Urothelium cell line (cell line): ENCODE measurements at places on chromosomes 16 and 17.

GRCh38 chr16:65888201-65888600 is 478.3 kb upstream of the CDH5 start:
- peak; percentile 61 for DNase-seq

DNA sequence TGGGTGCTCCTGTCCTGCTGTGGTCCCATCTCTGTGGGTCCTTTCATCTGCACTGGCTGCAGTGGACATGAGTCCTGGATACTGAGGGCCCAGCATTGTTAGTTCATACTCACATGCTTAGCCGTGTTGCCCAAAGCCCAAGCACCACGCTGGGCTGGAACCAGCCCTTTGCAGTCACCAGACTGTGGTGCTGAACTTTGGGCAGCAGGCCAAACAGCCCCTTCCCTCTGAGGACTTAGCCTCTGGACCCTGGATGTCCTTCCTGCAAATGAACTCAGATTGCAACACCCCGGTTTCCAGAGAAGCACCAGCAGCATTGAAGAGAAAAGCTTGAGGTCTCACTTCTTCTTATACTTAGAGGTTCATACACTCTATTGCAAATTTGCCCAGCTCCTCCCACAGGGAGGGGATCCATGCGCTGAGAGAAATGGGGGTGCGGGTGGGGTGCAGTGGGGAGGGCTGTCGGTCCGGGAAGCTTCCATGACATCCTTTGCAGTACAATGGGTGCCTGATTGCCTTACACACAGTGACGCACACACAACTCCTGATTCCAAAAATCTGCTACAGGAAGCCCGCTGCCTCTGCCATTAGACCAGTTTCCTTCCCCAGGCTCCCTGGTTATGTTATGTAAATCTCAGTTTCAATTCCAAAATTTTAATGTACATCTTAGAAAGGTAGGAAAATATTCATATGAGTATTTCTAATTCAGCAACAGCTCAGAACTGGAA is 65.8 kb downstream of the RGS9 start:
- no peak for DNase-seq

DNA sequence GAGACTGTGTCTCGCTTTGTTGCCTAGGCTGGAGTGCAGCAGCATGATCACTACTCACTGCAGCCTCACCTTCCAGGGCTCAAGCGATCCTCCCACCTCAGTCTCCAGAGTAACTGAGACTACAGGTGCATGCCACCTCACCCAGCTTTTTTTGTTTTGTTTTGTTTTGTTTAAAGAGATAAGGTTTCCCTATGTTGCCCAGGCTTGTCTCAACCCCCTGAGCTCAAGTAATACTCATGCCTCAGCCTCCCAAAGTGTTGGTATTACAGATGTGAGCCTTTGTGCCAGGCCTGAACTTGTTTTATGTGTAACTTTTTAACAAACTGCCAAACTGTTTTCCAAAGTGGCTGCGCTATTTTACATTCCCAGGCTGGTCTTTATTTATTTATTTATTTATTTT is 41.8 kb upstream of the NUDT7 start:
- no peak for DNase-seq

GRCh38 chr16:21199607-21200218 is 11.7 kb downstream of the ZP2 start:
- DNase-seq, result no peak

DNA sequence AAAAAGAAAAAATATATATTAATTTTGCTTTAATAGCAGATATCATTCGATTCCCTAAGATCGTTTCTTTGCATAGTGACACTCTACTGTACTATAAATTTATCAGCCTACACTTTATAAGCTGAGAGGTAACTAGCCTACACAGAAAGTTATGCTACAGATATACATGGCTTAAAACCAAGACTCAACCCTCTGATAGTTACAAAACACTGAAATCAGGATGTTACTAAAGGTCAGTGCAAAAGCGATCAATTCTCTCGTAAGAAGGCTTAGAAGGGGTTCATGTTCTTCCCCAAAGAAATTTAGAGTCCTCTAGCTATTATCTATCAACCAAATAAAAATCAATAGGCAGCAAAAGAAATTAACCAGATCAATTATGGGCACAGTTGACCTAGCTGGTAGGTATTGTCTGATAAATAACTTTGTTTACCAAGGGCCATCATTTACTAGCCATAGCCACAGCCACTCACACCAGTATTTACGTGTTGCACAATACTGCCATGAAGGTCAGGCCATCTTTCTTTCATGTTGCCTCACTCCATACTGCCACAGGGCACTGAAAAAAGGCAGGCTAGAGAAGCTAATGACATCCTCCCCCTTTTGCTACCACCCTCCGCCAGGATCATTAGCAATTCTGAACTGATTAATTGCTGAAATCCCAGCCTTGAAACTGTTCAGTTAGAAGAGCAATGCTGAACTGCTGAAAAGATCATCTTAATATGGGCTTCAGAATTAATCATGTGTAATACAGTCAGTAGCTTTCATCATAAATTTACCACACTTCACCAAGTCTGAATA is 43.7 kb downstream of the RND2 start:
- DNase-seq, result no peak

GRCh38 chr17:47096343-47096742 is 92.8 kb downstream of the CDC27 start:
- DNase-seq, result no peak

DNA sequence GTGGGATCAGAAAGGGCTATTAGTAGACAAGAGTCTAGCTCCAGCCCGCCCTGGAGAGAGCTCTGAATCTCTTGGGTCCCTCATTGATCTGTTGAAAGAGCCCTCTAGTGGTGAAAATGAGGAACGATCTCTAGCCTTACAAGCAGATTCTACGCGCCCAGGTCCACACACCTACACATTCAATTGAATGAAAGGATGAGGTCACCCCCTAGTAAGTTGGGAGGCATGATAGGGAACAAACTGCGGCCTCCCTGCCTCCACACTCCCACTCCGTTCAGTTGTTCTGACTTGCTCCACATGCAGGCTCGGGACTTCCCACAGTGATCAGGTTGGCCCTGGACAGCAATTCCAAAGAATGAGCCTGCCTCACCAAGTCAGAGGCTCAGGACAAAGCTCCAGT is 2.9 kb upstream of the CACNG3 start:
- DNase-seq, result peak; percentile 51

DNA sequence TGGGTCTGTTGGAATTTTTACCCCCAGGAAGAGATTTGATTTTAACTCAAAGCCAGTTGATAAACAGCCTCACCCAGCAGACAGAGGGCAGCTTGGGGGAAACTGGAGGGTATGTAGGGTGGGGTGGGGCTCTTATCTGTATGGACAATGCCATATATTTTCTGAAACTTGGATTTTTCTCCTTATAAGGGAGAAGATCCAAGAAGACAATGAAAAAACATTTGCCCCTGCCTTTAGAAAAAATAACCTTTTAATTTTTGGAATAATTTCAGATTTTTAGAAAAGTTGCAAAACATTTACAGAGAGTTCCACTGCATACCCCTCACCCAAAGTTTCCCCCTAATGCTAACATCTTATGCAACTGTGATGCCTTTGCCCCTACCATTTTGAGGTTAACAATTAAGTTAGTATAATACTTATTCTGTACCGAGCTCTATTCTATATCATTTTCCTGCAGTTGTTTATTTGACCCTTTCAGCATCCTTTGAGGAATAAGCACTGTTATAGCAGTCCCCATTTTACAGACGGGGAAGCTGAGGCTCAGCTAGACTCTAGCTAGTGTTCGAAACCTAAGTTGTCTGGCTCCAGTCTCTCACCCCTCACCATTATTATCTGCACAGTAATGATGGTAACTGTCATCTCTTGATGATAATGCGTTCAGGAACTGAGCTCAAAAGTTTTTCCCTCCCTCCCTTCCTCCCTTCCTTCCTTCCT is 66.4 kb downstream of the PRKCB start:
- no peak for DNase-seq

- peak; percentile 80 for DNase-seq
These were observed 25.3 kb upstream of the ZNF469 start for GRCh38 chr16:88357317-88358022.

DNA sequence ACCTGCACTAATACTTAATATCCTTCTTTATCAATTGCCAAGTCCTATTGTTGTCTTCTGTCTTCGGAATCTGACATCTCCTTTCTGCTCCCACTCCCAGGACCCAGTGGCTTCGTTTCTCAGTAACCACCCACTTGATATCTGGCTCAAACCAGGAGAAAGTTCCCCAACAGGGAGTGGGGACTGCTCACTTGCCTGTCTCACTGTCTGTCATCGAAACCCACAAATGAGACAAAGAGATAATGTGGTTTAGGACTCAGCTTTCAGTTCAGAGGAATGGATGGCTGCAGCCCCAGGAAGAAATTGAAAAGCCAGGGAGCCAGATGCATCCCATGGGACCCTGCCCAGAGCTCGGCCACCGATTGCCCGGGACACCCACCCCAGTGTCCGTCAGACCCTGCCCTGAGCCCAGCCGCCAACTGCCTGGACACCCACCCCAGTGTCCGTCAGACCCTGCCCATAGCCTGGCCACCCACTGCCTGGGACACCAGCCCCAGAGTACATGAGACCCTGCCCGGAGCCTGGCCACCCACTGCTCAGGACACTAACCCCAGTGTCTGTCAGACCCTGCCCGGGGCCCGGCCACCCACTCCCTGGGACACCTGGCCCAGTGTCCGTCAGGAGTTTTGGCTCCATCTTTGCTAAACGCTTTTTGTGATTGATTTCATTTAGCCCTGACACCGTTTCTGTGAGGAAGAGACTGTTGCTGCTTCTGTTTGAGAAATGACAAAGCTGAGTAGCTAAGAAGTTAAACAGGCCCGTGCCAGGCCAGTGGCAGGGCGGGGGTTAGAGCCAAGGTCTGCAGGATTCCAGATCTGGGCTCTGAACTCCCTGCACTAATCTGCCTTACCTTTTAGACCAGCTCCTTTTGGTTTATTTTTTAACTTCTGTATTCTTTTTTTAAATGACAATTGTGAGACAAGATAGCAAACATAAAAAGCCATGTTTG is 251.4 kb downstream of the PHKB start:
- no peak for DNase-seq

DNA sequence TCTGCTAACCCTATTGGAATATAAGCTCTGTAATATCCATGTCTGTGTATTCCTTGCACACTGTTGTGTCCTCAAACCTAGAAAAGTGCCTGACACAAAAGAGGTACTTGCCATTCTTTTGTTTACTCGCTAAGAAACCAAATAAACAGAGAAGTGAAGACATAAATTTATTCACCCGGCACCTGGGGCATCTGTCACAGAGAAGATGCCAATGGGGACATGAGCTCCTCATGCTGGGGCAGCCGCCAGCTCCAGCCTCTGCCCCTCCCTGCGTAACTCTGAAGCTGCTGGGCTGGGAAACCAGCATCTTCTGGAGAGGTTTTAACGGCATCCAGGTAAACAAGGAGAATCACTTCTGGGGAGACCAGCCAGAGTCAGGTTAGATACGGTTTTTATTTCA is 15.1 kb upstream of the CDRT4 start:
- no peak for DNase-seq

DNA sequence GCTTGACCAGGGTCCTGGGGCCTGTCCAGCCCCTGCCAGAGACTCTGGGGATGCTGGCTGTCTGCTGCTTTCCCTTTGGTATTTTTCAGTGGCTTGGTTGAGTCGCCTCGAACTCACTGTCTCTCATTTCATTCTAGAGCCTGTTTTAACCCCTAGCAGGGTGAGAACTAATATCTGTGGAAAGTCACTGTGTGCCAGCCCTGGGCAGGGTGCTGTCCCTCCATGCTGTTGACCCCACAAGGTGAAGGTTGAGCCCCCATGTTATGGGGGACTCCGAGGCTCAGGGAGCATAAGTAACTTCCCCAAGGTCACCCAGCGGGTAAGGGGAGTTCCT is 33.0 kb downstream of the DCAKD start:
- no peak for DNase-seq

DNA sequence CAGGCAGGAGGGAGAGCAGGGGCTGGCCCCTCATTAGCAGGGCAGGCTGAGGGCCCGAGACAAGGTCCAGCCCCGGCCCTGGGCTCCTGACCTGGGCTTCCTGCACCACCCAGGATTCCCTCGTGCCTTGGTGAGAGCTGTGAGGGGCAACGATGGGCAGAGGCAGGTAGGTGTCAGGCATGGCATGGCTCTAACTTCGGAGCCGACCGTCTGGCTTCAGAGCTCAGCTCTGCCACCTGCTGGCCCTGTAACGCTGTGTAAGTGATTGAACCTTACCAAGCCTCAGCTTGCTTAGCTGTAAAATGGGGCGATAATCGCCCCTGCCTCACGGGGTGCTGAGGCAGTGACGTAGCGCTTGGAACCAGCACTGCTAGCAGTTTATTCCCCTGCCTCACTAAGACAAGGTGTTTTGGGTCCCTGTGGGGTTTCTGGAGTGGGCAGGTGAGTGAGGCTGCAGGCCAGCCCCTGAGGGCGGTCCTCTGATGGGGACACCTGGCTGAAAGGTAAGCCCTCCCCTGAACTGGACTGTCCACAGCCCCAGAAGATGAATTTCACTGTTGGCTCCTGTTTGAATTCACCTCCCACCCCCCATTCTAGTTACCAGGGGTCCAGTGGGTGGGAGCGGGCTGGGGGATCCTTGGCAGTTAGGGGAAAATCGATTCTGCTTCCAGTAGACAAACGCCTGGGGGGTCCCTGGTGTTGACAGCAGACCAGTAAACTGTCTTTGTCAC is 184.8 kb upstream of the GSE1 start:
- DNase-seq, result no peak

DNA sequence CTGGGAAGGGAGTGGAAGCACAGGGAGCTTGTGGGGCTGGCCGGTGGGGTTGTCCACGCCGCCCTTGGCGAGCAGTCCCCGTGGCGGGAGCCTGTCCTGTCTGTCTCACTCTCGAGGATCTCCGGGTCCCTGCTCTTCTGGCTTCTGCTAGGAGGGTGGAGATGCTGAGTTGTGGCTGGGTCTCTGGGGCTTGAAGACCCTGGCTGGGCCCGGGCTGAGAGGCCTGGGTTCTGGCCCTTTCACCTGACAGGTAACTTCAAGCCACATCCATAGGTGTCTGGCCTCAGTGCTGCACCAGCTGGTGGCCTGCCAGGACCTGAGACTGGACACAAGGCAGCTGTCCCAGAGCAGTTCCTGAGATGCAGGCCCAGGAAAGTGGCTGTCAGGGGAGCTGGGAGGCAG is 46.7 kb downstream of the PRMT7 start:
- DNase-seq, result no peak

GRCh38 chr17:2815781-2816185 is 19.5 kb downstream of the RAP1GAP2 start:
- no peak for DNase-seq

DNA sequence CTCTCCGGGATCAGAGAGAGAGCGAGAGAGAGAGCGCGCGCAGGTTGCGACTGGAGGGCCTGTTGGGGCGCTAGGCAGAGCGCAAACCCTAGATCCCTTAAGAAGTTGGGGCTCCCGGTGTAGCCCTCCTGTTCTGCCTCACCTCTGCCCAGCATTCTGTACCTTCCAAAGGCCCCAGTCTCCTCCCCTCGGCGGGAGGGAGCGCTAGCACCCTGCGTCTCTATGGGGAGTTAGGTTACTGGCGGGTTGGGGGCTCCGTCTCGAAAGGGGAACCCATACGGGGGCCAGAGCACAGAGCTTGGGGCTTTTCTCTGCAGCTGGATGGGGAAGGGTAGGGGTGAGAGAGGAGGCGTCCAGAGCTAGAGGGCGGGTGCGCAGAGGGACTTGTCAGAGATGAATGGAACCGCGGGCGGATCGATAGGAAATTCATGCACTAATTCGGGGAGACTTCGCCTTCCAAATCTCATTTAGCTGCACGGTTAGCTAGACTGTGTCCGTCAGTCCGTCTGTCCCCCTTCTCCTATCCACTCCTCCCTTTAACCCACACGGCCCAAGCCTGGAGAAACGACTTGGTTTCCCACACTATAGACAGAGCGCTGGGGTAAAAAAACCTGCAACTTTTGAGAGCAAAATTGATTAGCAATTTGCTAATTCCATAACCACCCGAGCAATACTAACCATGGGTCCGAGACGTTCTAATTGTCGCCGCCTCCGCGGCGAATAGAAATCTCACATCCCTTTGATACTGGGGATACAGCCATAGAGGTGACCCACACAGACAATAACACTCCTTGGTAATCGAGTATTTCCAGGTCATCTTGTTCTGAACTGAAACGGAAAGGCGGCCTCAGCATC is 693 bp upstream of the HOXB4 start:
- no peak for DNase-seq
